ENCODE measurements at places on chromosomes 12 and 14.

GRCh38 chr12:83084516-83085234 lies 398.0 kb downstream of the TMTC2 start:
- no peak for DNase-seq

DNA sequence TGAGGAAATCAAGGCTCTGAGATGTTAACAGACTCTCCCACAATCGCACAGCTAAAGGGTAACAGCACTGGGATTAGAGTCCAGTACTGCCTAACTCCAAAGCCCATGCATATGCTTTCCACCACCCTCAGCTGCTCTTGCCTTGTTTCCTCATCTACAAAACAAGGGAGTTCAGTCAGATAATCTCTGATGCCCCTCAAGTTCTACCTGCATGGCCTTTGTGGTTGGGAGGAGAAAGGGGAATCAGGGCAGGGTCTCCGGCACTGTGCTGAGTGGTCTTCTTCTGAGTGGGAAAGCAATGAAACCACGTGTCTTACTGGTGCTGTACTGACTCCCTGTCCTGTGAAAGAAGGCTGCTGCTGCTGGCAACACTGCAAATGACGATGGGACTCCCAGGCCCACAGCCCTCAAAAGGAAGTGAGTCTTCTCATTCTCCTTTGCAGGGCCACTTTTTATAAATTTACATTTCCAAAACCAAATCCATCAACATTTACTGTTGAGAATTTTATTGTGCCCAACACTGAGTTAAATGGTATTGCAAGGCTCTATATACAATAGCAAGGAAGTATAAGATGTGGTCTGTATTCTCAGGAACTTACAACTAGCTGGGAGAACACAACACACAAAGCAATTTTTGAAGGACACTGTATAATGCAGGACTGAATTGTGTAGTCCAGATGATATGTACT lies 19.7 kb upstream of the DUSP16 start:
- DNase-seq, result no peak

GRCh38 chr14:23610815-23611289 lies 25.3 kb upstream of the DHRS2 start:
- no peak for DNase-seq

DNA sequence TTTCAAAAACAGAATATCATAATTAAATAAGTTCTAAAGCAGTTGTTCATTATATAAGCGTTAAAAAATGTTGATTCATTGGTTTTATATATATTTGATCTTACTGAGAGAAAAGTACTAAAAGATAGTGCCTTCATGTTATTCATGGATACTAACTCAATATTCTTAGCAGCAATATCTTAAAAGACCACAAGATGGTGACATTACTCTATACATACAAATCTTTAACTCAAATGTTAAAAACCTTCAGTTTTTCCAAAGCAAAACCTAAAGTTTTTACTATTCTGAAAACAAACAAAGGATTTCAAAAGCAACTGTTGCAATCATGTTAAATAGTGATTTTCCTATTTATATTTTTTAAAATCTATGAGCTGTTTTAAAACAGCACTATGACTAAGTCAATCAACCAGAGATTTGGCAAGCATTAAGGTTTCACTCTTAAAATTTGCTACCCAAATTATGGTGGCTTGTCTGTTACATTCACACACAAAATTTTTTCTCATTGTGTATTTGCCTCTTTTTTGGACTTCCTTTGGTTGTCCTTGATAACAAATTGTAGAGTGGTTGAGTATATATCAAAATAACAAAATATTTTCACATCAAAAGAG lies 50.1 kb upstream of the RERGL start:
- no peak for DNase-seq

GRCh38 chr14:59276235-59276634 lies 87.8 kb downstream of the DAAM1 start:
- no peak for DNase-seq

- DNase-seq, result no peak
These were observed 588 bp upstream of the TWF1 start for GRCh38 chr12:43806737-43807072.

DNA sequence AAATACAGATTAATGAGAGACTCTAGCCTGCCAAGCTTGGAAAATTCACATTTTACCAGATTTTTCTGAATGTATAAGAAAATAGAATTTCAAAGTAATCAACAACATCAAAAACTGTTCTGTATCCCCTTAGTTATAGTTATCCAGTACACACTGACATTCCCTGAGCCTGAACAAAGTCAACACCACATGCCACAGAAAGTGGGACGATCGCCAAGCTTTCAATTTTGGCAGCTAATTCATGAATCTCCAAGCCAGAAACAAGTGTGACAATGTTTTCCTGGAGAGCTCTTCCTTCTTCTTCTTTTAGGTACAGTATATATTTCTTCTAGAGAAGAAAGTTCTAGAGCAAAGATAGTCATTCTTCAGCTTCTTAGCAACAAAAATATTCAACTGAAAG lies 290.2 kb downstream of the PRKD1 start:
- no peak for DNase-seq

DNA sequence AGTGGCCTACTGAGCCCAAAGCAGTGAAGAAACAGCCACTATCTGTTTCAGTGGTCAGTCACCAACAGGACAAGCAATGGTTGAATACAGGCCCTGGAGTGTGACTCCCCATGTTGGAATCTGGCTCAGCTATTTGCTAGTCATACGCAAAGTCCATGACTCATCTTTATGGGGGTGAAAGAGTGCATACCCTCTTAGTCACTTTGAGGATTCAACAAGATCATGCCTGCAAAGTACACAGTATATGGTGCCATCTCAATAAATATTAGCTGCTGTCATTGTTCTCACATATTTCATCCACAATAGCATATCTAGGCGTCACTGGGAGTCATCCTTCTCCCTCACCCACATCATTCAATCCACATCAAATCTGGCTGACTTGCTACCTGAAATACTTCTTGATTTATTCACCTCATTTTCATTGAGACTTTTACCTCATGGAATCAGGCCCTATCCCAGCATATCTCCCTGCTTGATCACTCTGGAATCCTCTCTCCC lies 26.4 kb upstream of the STAB2 start:
- DNase-seq, result peak; percentile 73

- DNase-seq, result no peak
These were observed 3.6 kb upstream of the BRMS1L start for GRCh38 chr14:35822501-35822900.

- no peak for DNase-seq
These were observed 136.9 kb upstream of the CNOT2 start for GRCh38 chr12:70106347-70106746.

DNA sequence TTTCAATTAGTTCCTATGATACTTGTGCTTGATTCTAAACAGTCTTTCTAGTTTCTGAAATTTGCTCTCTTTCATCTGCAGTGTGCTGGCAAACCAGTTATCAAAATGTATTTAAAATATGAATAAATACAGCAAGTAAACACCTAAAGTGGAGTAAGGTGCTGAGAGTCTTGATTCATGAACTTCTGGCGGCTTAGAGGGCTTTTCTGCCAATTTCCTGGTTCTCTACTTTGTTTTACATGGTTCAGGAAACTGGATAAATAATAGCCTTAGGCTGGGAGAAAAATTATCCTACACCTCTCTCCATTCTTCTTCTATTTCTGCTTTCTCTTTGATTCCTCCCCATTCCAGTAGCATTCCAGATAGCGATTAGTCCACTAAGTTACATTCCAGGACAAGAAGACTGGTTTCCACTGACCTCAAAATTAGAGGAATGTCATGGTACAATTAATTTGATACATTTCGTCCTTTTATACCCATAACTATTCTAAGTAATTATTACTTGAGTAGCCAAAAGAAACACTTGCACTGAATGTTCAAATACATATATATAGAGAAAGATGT lies 14.9 kb downstream of the ATP2B1 start:
- DNase-seq, result no peak

DNA sequence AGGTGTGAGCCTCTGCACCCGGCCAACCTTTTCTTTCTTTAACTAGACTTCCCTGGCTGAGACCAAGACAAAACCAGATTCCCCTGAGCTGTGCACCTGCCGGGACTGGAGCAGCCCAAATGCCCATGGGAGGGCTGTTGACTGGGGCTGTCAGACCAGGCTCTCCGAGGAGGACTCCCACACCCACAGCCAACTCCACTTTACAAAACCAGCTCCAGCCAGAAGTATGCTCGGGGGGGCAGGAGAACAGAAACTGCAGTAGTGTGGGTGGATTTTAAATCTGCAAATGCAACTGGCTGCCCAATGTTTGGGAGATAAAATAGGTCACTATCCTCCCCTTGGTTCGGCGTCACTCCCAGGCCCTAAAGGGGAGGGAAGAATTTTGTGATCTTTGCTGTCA lies 78.5 kb downstream of the VCPKMT start:
- no peak for DNase-seq

DNA sequence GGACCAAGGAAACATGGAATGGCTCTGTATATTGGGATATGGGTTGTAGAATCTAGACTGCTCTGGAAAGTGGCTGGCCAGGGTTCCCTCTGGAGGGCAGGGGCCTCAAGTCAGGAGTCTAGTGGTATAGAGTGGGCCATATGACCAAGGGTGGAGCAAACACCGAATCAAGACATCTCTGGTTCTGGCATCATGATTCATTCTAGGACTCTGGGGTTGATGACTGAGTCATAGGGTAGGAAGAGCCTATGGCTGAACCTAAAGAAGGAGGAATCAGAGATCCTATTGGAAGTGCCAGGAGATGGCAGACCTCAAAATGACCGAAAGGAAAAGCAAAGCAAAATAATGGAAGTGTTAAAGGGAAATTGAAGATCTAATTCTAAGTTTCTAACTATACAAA lies 356.4 kb upstream of the PRICKLE1 start:
- no peak for DNase-seq

DNA sequence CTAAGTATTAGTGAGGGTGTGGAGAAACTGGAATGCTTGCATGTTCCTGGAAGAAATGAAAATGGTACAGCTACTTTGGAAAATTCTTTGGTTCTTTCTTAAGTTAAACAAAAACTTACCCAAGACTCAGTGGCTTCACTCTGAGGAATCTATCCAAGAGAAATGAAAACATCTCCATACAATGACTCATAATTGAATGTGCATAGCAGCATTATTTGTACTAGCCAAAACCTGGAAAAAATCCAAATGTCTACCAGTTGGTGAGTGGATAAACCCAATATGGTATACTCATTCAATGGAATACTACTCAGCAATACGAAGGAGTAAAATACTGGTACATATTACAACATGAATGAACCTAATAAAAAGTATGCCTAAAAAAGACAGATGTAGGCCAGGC lies 18.0 kb upstream of the CRACR2A start:
- DNase-seq, result no peak
